ENCODE measurements at places on chromosomes 13 and 19.

GRCh38 chr19:11843722-11844121 is 4.8 kb upstream of the ZNF439 start:
- DNase-seq = no peak

- DNase-seq = no peak
Observed at GRCh38 chr13:30622551-30622950, 4.8 kb downstream of the USPL1 start.

- no peak for DNase-seq
Observed at GRCh38 chr13:71096421-71096820, 770.6 kb downstream of the DACH1 start.

GRCh38 chr19:38932425-38933179 is 1.9 kb downstream of the MRPS12 start:
- peak; percentile 44 for DNase-seq

DNA sequence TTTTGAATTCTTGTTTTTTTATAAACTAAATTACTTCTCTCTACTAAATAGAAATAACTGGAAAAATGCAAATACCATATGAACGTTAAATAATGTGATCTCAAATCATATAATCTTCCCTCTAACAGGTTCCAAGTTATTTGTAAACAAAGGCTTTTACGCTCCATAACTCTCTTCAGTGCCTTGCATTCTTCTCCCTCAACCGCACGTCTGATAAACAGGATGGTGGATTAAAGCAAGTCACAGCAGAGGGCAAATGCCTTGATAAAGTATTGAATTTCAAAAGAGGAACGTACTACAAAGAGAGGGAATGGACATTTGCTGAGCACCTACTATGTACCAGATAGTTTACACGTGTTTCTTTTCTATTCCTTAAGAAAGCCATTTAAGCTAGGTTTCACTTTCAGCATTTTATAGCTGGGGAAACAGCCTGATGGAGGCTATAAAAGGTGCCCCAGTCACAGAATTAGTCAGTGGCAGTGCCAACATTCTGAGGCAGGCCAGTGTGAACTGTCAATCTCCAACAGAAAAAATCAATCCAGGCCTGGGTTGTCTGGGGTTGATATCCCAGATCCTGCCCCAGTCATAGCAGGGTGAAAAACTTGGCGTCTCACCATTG is 15.8 kb downstream of the MRPS31 start:
- no peak for DNase-seq

GRCh38 chr13:106712381-106712780 is 144.4 kb upstream of the ARGLU1 start:
- no peak for DNase-seq

DNA sequence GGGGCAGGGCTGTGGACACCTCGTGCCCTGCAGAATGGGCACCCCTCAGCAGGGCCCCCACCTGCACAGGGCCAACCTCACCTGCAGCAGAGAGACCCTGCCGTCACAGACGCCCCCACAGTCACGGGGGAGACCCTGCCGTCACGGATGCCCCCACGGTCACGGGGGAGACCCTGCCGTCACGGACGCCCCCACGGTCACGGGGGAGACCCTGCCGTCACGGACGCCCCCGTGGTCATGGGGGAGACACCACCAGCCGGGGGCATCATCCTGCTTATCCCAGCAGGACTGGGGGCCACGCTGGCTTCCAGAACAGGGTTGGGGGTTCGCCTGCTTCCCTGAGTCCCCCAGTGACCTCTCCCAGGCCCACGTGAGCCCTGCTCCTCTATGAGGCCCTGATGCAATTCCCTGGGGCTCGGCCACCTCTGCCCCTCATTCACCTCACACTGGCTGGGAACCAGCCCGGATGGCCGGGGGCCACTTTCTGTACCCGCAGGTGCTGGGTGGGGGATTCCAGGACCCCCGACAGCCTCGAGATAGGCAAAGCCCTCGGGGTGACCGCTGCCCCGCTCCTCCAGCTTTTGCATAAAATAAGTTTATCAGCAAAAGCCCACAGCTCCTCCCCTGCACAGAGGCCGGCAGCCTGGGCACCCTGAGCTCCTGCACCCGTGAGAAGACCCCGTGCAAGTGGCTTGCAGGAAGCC is 23.6 kb downstream of the SBNO2 start:
- DNase-seq = no peak

DNA sequence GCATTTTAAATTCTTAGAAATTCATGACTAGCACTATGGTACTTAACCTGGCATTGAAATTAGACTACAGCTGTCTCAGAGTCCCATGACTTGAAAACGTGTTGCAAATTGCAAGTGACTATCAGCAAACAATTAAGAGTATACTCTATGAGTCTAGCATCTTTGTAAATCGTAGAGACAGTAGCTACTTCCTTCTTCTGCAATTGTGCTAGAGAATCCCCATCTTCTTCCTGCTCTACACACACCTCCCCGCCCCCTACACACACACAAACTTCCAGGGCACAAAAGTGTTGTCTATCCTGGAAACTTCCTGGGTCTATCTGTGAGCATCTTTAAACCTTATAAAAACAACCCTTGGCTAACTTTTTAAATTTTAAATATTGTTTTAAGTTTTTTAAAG is 35.2 kb upstream of the MIR17HG start:
- no peak for DNase-seq

DNA sequence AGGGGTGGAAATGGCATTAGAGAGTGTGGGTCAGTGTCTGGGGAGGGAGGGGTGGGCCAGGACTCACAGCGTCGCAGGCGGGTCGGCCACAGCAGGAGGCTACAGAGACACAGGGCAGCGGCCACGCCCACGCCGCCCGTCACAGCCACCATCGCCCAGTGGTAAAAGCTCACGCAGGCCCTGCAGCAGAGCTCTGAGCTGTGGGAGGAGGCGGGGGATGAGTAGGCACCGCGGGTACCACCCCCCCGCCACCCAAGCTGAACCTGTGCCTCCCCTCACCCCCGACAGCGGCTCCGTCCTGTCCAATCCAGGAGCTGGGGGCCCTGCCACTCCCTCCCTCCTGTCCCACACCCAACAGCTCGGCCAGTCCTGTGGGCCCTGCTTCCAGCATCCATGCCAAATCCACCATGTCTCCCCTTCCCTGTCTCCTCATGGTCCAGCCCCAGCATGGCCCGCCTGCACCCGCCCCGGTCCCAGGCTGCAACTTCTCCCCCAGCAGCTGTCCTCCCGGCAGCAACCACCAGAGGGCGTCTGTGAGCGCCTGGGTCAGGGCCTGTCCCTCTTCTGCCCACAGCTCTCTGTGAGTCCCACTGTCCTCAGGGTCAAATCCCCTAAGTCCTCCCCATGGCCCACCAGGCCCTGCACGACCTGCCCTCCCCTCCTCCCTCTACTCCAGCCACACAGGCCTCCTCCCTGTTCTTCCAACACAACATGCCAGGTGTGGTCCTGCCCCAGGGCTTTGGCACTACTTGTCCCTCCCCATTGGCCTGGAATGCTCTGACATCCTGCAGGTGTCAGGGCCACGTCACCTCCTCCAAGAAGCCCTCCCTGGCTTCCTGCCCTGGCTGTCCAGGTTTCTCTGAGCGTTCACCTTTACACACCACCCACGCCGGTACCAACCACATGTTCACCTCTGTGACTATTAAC is 6.0 kb downstream of the TEKTIP1 start:
- DNase-seq = peak; percentile 94

DNA sequence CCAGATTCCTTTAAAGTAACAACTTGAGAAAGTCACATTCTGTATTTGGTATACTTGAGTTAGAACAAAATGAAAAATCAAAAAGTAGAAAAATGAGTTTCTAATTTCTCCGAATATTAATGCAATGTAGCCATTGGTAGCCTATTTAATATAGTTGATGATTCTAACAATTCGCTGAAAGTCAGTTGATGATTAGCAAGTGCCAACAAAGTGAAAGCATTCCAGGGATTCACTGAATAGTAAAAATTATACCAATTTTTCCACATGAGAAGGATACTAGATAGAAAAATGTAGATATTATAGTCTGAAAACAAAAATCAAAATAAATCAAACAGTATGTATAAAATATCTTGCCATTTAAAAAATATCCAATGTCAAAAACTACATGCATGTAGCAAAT is 117.2 kb downstream of the FREM2 start:
- no peak for DNase-seq

DNA sequence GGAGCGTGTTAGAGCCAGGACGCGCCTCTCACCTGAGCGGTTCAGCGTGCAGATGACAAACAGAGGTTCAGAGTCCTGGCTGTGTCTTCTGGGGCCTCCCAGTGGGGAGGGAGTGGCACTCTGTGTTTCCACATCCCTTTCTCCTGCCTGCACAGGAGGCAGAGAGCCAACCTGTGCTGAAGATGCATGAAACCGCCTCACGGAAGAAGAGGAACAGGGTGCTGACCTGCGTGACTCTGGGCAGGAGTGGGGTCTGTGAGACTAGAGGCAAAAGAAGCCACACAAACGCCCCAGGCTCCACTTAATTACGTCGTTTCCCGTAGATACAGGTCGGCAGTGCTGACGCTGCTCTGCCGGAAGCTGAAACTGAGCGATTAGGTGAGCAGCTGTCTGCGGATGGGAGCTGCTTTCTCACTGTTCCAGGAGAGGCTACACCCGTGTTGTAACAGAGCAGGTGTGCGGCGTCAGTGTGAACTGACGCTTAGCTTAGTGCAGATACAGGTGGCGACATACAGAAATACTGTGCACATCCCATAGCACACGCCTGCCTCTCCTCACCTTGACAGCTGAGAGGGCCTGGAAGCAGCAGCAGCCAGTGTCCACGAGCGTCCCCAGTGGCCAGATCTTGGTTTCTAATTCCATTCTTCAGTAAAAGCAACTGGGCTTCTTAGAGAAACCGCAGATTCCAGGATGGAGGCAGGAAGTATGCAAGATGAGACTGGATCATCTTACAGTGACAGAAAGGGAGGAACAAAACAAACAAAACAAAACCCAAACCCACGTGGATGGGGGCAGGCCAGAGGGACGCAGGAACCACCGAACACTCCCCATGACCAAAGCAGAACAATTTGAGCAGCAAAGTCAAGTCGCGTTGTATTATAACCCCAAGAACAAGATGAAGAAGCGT is 37.7 kb upstream of the MCF2L start:
- no peak for DNase-seq

DNA sequence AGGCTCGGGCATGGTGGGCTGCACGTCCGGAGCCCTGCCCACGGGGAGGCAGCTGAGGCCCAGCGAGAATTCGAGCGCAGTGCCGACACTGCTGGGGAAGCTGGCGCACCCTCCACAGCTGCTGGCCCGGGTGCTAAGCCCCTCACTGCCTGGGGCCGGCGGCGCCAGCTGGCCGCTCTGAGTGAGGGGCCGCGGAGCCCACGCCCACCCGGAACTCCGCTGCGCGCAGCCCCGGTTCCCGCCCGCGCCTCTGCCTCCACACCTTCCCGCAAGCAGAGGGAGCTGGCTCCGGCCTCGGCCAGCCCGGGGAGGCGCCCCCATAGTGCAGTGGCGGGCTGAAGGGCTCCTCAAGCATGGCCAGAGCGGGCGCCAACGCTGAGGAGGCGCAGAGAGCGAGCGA is 2080.4 kb downstream of the PCDH9 start:
- DNase-seq = no peak

DNA sequence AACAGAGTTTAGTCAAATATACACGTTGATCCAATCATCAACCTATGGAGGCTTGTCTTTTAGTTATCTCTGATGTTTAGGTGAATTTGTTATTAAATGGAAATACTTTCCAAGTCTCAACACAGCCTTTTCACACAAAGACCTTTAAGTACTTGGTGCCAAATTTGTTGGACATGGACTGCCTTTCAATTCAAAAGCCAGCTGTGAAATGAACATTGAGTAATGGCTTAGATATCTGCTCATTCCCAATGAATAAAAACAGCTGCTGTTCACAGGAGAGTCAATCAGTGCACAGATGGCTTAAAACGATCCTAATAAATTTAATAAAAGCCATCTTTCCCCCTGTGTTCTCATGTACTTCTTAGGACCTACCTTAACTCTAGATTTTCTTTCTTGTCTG is 19.9 kb upstream of the DHRS12 start:
- no peak for DNase-seq

DNA sequence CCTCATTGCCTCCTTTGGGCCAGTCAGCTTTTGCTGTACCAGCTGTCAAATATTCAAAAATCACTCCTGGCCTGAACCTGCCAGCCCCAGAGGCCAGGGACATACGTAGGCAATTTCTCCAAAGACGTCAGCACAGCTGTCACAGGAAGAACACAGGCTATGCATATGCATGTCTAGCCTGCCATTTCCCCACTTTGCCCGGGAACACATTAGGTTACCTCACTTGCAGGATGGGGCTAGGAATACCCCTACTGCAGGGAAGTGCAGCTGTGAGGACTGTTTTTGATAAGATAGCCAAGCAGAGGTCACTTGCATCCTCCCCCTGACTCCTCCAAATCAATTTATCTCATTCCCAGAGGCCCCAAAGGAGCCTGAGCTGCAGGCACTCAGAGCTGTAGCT is 2.8 kb downstream of the ZNF667 start:
- DNase-seq = no peak

GRCh38 chr13:102700088-102701031 is 5.5 kb upstream of the METTL21C start:
- DNase-seq = no peak

All from activated T-cell treated with anti-CD3 and anti-CD28 coated beads, Interleukin-2, amount 50 U/mL, for 48 hours (primary cell).